ENCODE measurements at places on chromosomes 11 and 22.
A peak's percentile ranks its signal among the peaks of the same experiment; 100 is the strongest.

DNA sequence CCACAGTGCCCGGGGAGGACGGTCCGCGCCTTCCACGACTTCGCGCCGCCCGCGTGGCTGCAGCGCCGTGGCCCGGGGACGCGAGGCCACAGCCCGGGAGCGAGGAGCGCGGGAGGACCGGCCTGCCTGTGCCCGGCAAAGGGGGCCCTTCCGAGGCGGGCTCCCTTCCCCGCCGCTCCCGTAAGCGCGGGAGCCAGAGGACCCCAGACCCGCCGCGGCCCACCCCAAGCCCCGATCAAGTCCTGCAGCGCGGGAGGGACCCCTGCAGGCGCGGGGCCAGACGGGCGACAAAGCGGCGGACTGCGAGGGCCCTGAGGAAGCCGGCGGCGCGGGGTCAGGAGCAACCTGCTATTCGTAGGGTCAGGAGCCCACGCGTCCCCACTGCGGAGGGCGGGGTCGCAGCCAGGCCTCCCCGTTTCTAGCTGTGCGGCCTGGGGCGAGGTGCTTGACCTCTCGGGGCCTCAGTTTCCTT is 110.3 kb downstream of the WNT7B start:
- DNase-seq: peak; percentile 59
- peaks cover 20% of the 10 kb centered on the region for H3K4me1 ChIP-seq
- H3K4me3 ChIP-seq: peak overlapping the region; percentile 54
- peaks cover 73% of the 10 kb centered on the region for H3K27me3 ChIP-seq
- no peaks in the 10 kb centered on the region for H3K36me3 ChIP-seq

- DNase-seq: no peak
- H3K4me1 ChIP-seq: peaks cover 17% of the 10 kb centered on the region
- peak overlapping the region; percentile 72 for H3K27ac ChIP-seq
- no peaks in the 10 kb centered on the region for H3K27me3 ChIP-seq
- H3K4me3 ChIP-seq: no peak overlapping the region
Observed at GRCh38 chr22:23898006-23898974, 4.1 kb downstream of the MIF start.

DNA sequence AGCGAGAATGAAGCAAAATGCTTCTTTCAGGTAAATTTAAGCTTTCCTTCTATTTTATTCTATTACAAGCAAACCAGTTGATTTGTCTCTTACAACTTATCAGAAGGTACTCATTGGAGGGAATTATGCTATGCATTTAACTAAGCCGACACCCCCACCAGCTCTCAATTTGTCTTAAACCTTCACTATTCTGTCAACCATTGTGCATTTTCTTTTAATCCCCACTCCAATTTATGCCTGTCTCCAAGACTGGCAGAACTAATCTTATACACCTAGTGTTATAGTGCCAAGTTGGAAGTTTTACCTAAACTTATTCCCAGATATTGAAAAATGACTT is 12.5 kb downstream of the TAF1D start:
- H3K27me3 ChIP-seq: no peaks in the 10 kb centered on the region
- no peak for DNase-seq
- H3K4me3 ChIP-seq: no peak overlapping the region

DNA sequence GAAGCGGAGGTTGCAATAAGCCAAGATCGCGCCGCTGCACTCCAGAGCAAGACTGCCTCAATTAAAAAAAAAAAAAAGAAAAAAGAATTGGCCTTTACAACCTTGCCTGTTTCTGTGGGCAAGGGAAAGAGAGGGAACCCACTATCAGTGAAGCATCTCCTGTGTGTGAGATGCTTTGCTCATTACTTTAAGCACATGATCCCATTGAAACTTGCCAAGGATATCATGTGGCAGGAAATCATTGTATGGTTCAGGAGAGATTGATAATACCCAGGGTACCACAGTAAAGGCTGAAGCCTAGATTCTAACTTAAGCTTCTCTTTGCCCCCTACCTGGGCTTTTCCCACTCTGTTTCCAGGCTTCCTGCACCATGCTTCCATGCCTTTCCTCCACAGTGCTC is 3.6 kb downstream of the LDLRAD3 start:
- peaks cover 57% of the 10 kb centered on the region for H3K4me1 ChIP-seq
- H3K27me3 ChIP-seq: no peaks in the 10 kb centered on the region
- no peaks in the 10 kb centered on the region for H3K36me3 ChIP-seq

DNA sequence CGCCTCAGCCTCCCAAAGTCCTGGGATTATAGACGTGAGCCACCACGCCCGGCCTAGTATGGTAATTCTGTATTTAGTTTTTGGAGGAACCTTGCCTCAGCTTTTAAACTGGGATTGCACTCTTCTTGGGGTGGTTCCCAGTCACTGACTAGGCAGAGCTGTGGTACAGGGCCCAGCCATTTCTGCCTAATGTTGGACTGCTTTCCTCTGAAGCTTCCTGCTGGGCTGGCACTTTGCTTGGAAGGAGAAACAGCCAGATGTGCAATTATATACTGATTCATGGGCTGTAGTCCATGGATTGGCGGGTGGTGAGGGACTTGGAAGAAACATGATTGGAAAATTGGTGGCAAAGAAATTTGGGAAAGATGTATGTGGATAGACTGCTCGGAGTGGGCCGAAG is 17.6 kb upstream of the MCHR1 start:
- H3K27ac ChIP-seq: no peak overlapping the region
- DNase-seq: no peak
- no peaks in the 10 kb centered on the region for H3K36me3 ChIP-seq
- H3K27me3 ChIP-seq: no peaks in the 10 kb centered on the region
- H3K4me1 ChIP-seq: no peaks in the 10 kb centered on the region

DNA sequence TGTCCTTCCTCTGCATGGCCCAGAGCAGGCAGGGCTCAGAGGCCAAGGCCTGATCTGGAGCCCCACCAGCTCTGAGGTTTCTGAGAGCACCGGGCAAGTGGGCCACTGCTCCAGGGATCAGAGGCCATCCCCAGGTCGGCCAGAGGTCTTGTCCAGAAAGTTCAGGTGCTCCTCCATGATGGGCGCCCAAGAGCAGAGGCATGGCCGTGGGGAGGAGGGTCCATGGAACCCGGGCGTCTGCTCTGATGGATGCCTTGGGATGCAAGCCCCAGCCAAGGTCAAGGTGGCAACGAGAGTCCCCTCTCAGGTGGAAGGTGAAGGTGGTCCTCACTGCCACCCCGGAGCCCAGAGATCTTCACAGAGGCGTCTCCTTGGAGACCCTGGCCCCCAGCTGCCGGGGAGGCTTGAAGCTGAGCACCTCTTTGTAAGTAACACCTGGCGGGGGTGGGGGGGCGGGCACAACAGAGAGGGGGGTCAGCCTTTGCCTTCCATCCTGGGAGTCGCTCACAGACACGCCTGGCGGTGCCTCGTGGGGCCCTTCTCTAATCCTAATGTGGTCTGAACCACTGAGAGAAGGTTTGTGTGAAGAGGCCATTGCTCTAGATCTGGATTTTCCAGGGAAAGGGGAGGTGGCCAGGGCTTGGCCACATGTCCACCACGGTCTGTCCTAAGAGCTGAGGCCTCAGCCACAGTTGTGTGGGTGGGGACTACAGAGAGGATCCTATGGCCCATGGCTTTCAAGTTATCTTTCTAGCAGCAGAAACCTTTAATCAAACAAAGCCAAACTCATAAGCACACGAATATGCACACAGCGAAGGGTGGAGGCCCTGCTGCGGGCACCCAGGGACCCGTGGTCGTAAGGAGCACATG is 2.2 kb upstream of the HDAC10 start:
- no peak for DNase-seq
- no peaks in the 10 kb centered on the region for H3K27me3 ChIP-seq
- no peak overlapping the region for H3K27ac ChIP-seq
- no peak overlapping the region for H3K4me3 ChIP-seq
- peaks cover 6% of the 10 kb centered on the region for H3K4me1 ChIP-seq

- no peaks in the 10 kb centered on the region for H3K36me3 ChIP-seq
- no peak overlapping the region for H3K4me3 ChIP-seq
- H3K4me1 ChIP-seq: no peaks in the 10 kb centered on the region
- no peak overlapping the region for H3K27ac ChIP-seq
- no peaks in the 10 kb centered on the region for H3K27me3 ChIP-seq
Observed at GRCh38 chr22:19094393-19094997, 27.7 kb downstream of the DGCR2 start.

GRCh38 chr11:61897387-61898246 is 6.3 kb upstream of the FADS3 start:
- peak; percentile 86 for DNase-seq
- H3K4me1 ChIP-seq: no peaks in the 10 kb centered on the region
- H3K4me3 ChIP-seq: no peak overlapping the region
- peaks cover 7% of the 10 kb centered on the region for H3K27me3 ChIP-seq
- no peaks in the 10 kb centered on the region for H3K36me3 ChIP-seq
